RPMI8226 (cell line): ENCODE measurements at places on chromosomes 13 and 19.
A peak's percentile ranks its signal among the peaks of the same experiment; 100 is the strongest.

DNA sequence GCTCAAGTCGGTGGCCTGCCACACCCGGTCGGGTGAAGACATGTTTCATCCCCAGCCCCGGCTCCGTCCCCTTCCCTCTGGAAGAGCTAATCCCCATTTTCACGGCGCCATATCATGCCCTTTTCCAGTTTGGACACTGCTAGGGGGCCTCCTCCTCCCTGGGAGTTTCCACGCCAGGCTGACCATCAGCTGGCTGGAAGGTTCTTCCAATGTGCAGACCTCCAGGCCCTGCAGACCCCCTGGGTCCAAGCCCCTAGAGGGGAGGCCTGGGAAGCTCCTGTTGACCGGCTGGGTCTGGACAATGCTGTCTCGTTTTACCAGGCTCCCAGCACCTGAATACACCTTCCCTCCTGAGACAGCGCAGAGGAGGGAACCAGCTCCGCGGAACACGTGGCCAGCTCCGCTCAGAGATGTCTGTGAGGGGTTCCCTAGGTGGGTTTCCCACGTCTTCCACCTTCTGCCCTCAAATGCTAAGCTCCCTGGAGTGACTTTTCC, 44.7 kb upstream of the RANBP3 start:
- no peak for DNase-seq

- DNase-seq: no peak
These were observed 46.9 kb upstream of the UQCRFS1 start for GRCh38 chr19:29259867-29260281.

GRCh38 chr13:24748061-24748400, 15.9 kb upstream of the RNF17 start:
- DNase-seq: no peak

- peak; percentile 24 for DNase-seq
These were observed 27.5 kb downstream of the VRK3 start for GRCh38 chr19:49997709-49998108.

DNA sequence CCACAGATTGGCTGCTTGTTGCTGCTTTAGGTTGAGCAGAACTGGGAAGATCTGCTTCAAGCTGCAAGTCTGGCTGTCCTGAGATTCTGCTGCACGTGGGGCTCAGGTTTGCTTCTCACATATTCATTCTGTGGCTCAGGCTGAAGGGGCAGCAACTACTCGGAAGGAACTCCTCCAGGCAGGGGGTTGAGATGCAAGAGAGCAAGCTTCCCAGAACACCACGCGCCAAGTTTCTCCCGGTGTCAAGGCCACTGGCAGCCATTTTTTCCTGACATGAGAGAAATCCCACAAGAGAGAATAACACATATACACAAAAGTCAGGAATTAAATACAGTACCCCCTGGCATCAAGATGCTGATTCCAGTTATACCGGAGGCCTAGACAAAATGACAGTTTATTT, 887.6 kb upstream of the SLC10A2 start:
- DNase-seq: no peak

DNA sequence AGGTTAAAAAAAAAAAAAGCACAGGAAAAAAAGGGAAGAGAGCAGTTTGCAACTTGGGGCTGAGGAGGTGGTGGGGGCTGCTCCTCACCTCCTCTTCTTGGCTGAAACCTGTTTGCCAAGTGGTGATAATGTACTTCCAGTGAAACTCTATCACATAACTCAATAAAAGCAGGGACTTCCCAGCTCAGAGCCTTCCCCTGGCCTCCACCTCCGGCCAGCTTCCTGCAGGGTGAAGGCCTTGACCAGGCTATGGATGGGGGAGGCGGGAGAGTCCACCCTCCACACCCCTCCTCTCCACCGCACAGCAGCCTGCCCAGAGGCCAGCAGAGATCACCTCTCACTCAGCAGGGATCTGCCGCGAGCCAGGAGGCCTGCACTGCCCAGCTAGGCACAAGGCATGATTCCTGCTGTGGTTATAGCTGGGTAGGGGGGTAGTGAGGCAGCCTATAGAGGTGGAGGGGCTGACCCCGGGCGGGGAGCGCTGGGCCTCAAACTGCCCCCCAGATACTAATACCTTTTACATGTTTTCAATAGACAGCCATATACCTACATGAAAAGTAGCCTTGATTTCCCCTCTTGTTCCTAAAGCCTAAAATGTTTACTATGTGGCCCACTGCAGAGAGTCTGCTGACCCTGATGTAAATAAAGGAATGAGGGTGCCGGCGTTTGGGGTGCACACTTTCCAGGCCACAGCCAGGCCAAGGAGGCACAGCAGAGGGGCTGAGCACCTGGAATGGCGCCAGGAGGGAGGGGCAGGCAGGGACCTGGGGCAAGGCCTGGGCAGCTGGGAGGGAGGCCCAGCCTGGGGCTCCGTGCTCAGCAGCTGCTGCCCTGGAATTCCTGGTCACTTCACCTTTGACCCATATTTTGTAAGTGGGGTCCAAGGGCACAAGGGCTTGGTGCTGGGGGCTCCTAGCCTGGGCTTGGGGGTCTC, 10.3 kb downstream of the ZNF787 start:
- no peak for DNase-seq

- peak; percentile 5 for DNase-seq
These were observed 23.2 kb upstream of the CYP2A13 start for GRCh38 chr19:41064974-41065569.

DNA sequence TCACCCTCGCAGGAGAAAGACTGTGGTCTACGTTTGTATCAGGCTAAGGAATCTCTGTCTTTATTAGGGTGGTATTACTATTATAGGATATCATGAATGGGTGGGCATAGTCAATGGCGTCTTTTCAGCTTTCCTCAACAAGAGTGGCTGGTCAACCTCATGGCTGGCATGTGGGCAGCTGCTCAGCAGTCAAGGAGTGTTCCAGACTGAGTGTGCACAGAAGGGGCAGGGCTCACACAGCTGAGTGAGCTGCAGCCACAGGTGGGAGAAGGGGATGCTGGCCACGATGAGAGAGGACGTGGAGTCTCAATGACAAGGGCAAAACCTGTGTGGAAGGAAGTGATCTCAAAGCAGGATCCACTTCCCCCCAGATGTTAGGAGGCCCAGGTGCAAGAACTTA, 54.7 kb downstream of the SLC7A1 start:
- DNase-seq: no peak

DNA sequence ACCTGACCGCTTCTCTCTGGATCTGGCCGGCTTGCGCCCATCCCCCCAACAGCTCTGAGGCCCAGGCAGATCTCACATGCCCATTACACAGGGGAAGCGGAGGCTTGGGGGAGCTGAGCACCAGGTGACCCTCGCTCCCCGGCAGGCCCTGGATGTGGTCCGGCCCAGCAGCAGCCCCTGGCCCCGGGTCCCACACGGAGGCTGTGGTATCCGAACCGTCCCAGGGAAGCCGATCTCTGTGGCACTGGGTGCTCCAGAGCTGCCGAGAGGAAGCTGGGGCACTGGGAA, 27.7 kb downstream of the SBNO2 start:
- DNase-seq: no peak

GRCh38 chr13:77919246-77919920, 752 bp upstream of the EDNRB start:
- DNase-seq: no peak

DNA sequence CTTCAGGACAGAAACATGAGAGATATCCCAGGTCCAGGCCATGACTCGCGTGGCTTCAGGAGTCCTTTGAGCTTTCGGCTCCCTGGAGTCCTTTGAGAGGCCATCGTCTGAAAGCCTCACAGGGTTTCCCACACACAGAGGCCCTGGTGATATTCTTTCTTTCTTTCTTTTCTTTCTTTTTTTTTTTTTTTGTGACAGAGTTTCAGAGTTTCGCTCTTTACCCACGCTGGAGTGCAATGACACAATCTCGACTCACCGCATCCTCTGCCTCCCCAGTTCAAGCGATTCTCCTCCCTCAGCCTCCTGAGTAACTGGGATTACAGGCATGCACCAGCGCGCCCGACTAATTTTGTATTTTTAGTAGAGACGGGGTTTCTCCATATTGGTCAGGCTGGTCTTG, 5.5 kb downstream of the SIN3B start:
- DNase-seq: no peak

DNA sequence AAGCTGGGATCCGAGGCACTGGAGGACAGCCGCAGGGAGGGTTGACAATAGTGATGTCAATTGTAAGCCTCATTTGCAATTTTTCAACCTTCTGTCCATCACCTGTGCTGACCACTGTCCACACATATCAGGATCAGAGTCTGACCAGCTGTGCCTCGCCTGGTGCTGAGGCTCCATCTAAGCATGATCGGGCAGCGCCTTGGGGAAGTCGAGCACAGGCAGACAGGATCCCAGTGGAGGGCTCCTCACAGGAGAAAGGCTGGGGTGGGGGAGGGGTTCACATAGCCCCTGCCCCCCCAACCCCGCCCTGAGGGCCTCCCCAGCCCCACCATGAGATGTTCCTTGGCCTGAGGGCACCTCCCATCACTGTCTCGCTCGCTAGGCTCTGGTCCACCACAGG, 60.3 kb downstream of the RAB20 start:
- no peak for DNase-seq

DNA sequence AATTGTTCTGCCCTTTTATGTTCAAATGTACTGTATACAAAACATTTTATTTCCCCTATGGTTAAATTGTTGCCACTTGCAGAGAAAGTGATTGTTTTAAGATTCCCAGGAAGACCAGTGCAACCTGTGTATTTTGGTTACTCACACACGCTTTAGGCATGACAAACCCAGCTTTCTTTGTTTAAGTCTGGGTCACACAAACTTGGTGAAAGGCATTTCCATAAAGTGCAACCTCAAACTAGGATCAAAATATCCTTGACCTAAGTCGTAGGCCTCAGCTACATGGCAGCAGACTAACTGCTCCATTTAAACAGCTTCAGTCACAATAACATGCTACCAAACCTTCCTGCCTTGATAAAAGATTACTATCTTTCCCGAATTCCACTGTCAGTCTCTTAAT, 639.0 kb upstream of the PRR20A start:
- no peak for DNase-seq

DNA sequence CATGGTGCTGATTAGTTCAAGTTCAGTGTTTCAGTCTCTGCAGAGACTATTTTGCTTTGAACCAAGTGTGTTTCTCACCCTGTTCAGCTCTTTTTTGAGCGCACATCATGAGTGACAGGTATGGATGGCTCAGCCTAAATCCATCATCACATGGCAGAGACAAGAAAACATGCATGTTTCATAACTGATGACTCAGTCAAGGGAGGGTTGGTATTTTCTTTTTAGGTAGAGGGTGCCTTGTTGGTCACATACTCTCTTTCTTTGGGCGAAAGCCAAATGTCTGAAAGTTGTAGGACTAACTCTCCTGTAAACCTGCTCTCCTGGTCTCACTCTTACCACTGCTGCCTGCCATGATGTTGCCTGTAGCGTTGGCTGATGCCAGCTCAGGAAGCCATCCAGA, 48.1 kb upstream of the RAP2A start:
- DNase-seq: no peak

- no peak for DNase-seq
These were observed 18.0 kb downstream of the MBNL2 start for GRCh38 chr13:97239943-97240787.

- DNase-seq: no peak
These were observed 16.3 kb downstream of the PIAS4 start for GRCh38 chr19:4023600-4024398.

- DNase-seq: peak; percentile 15
These were observed 66.8 kb downstream of the MRPL57 start for GRCh38 chr13:21243045-21243897.

- peak; percentile 38 for DNase-seq
These were observed 533 bp downstream of the ZNF544 start for GRCh38 chr19:58229255-58229639.

GRCh38 chr13:113759525-113760137, 605 bp downstream of the TMEM255B start:
- no peak for DNase-seq

- DNase-seq: no peak
These were observed 26.0 kb downstream of the NAXD start for GRCh38 chr13:110641055-110642015.

- DNase-seq: no peak
These were observed 27.5 kb upstream of the TEX29 start for GRCh38 chr13:111292710-111293485.

GRCh38 chr13:35965226-35965927, 165.8 kb downstream of the DCLK1 start:
- DNase-seq: no peak

- peak; percentile 41 for DNase-seq
These were observed 1238.9 kb downstream of the UQCRFS1 start for GRCh38 chr19:27974082-27974513.

DNA sequence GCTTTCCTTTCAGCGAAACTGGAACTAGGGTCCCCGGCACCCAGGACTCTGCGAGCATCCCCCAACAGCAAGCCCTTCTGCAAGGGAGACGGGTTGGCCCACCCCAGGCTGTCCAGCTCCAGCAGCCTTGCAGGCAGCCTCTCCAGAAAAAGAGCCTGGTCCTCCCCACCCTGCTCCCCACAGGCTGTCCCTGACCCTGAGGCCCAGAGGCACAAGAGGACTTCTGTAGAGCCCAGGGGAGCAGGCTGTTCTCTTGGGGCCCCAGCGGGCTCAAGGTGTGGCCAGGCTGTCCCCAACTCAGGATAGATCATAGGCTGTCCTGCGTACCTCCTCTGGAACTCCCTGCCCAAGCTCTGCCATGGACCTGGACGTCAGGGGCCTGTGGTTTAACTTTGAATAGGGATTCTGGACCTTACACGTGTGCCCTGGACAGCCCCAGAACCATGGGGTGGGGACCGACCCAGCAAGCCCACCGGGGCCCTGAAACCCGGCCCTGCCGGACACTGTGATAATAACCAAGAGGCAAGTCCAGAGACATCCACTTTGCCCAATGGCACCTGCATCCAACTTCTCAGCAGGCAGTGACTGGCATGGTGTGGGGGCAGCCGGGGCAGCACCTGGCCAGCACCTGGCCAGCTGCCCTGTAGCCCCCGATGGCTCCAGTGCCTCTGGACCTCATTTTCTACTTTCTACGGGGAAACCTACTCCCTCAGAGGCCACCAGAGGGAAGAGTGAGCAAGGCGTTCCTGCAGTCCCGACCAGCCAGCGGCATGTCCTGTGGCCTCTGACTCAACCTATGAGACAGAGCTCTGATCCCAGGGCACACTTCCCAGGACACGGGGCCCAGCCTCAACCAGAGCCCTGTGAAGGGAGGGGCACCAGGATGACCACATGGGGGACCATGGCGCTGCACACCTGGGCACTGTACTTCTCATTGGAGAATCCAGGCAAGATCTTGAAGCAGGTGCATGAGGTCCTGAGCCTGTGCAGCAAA, 50.9 kb upstream of the TPM4 start:
- peak; percentile 62 for DNase-seq

- DNase-seq: no peak
These were observed 306.9 kb upstream of the KLHL1 start for GRCh38 chr13:70415136-70415535.

GRCh38 chr13:62060570-62060969, 644.9 kb upstream of the PCDH20 start:
- DNase-seq: no peak

- no peak for DNase-seq
These were observed 148.6 kb downstream of the SLITRK6 start for GRCh38 chr13:85650613-85651012.

- DNase-seq: peak; percentile 27
These were observed 41.6 kb upstream of the ZNF730 start for GRCh38 chr19:23075031-23075733.

- peak; percentile 67 for DNase-seq
These were observed 11.6 kb downstream of the ZNF578 start for GRCh38 chr19:52464798-52465470.
